Midbrain (tissue), 1 donor: ENCODE measurements at places on chromosomes 11 and 22.

DNA sequence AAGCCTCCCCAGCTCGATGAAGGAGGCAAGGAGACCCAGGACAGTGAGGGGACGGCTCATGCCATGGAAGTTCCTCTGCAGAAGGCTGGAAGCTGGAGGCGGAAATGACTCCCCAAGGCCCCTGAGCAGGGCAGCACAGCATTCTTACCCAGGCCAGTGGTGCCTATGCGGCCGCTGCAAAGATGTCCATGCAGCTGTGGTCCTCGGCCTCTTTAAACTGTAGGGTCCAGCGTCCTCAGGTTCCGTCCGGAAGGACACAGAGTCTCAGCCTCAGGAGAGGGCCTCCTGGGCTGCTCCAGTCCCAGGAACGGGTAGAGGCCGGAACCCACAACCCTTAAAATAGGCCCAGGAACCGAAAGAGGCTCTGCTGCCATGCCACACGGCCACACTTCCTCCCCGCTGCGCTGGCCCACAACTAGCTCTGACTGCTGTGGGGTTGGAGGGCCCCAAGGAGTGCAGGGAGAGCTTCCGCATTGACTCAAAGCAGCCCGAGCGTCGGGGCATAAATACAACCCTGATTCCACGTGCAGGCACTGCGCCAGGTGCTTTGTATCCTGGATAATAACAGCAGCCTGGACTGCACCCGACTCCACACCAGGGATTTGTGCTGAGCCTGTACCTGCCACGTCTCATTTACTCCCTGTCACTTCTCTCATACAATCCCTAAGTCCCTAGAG lies 5.5 kb downstream of the KIAA0930 start:
- DNase-seq: peak; percentile 44

- DNase-seq: no peak
These were observed 135.8 kb upstream of the TIMP3 start for GRCh38 chr22:32665676-32666075.

DNA sequence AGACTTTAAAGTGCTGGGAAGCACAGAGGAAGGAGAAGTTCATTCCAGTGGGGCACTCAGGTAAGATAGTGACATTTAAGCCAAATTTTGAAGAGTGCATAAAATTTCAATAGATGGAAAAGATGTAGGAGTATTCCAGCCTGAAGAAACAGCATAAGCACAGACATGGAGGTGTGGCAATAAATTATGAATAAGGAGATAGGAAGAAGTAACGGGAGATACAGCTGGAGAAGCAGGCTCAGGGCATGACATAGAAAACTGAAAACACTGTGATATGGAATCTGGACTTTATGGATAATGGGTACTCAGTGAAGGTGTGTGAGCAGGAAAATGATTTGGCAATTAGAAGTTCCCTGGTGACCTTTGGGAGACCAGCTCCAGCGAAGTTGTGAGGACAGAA lies 33.3 kb downstream of the P4HA3 start:
- no peak for DNase-seq

DNA sequence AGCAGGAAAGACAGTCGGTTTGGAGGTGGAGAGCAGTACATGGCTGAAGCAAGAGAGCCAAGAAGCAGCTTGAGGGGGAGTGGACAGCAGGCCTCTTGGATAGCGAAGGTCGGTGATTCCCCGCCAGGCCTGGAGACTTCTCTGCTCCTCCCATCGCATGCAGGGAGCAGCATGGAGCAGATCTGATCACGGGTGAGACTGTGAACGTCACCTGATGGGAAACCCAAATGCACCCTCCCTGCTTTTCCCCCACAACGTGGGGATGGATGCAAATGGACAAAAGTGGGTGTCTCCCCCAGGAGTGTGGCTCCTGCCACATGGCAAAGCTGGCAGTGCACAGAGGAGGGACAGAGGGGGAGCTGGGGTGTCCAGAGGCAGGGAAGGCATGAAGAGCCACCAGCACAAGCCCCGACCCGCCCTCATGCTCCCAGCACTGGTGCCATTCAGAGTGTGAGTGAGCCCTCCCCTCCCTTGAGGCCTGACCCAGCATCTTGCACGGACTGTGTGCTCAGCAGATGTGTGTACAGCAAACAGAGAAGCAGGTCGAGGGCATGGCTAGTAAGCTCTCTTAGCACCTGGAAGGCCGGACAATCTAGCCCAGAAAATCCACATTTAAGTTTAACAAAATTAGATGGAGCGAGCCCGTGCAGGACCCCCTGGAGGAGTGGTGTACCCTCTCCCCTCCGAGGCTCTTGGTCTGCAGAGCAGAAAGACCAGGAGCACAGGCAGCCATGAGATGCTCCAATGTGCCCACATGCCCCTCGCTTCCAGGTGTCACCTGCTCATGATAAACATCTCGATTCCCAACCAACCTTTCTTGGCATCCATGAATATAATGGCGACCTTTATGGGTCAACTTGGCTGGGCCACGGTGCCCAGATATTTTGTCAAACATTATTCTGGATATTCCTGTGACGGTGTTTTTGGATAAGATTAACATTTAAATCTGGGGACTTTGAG lies 661.7 kb downstream of the TBC1D22A start:
- no peak for DNase-seq

- DNase-seq: no peak
These were observed 7.3 kb upstream of the CLNS1A start for GRCh38 chr11:77644887-77645286.

DNA sequence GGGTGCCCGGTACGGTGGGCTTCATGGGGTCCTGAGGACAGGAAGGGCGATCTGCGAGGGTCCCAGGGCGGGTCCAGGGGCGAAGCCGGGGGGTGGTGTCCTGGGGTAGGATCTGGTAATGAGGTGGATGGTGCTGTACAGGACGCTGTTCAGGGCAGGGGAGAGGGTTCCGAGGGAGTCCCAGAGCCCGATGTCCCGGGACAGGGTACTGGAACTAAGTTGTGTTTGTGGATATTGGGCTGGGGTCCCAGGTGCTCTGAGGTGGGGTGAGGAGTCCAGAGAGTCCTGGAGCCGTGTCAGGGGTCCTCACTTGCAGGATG lies 426 bp downstream of the LZTR1 start:
- DNase-seq: no peak

DNA sequence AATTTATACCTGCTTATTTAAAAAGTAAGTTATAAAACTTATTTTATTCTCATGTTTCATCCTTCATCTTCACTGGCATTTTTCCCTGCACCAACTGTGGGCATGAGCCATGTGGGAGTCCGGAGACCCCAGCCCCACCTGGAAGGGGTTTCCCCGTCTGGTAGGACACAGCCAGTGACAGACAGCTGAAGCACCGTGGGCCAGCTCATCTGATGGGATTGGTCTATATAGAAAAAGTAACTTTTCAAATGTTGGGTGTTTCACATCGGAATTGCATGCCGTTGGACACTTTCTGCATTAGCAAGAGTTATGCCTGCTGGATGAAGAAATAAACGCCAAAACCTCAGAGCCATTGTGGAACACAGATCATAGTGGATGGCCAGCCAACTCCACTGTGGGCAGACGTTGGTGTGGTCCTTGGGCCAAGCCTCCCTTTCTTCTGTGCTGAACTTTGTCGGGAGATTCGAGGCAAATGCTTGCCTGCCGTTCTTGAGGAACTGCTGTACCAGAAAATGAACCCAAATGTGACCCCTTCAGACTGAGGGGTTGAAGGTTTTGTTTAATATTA lies 1329.3 kb downstream of the TBC1D22A start:
- DNase-seq: no peak

GRCh38 chr11:64438986-64439771 lies 80.2 kb downstream of the RPS6KA4 start:
- no peak for DNase-seq

DNA sequence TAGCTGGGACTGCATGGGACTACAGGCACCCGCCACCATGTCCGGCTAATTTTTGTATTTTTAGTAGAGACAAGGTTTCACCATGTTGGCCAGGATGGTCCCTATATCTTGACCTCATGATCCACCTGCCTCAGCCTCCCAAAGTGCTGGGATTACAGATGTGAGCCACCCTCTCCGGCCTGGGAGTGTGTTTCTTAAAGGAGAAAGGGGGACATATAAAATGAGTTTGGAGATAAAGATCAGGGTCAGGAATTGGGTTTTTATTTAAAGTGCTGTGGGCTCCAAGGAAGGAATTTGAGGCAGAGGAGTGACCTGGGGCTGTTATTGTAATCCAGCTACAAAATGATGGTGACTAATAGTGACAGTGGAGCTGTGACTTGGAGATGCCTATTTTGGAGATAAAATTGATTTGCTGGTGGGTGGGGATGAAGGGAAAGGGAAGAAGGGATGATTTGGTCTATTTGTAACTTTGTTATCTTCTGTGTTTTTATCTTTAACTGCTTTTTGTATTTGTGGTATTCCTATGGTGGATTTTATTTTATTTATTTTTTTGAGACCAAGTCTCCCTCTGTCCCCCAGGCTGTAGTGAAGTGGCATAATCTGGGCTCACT lies 5.0 kb downstream of the CRKL start:
- DNase-seq: no peak

DNA sequence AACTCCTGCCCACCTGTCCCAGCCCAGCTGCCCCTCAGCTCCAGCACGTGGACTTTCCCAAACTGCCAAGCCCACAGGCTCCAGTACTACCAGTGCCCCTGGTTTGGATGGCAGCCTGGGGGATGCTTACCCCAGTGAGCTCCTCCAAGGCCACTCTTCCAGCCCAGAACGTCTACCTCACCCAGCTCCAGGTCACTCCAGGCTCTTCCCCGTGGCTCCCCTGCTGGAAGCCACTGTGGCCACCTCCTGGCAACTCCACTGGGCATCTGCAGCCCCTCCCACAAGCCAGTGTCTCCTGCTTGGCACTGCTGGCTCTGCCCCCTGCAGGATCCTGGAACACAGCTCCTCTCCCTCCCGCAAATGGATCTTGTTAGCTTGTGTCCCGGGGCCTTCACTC lies 29.3 kb downstream of the LMO1 start:
- DNase-seq: peak; percentile 1
